ENCODE measurements at places on chromosomes 5 and 9. TPM values are rescaled to one million over a fixed set of nuclear protein-coding genes. Genes with fewer than 3 reads are reported as not detected.

Gene C5orf52
- total RNA-seq: not detected

Gene CNTFR
- total RNA-seq: 0.56 TPM

Gene IGIP
- total RNA-seq: 6.6 TPM

Gene KIF24
- 0.78 TPM for total RNA-seq

Gene PCDHGB2
- 6.7 TPM for total RNA-seq

Gene PRDM9
- total RNA-seq: not detected

Gene UBE2QL1
- not detected for total RNA-seq

Gene SMU1
- 11.1 TPM for total RNA-seq

Gene TYRP1
- total RNA-seq: not detected

Gene PALM2AKAP2
- total RNA-seq: 9.4 TPM

Gene C9orf50
- 0.12 TPM for total RNA-seq

Gene CXCL14
- 0.64 TPM for total RNA-seq

Gene EGR1
- 28.6 TPM for total RNA-seq

Gene GRXCR2
- not detected for total RNA-seq

Gene IFNB1
- not detected for total RNA-seq

Gene REEP2
- 6.6 TPM for total RNA-seq

Gene CDX1
- total RNA-seq: not detected

Gene SUSD3
- total RNA-seq: 2.1 TPM

Gene LTC4S
- 20.0 TPM for total RNA-seq

Gene FOXE1
- total RNA-seq: not detected

Gene LECT2
- total RNA-seq: not detected

Gene ZNF622
- 31.7 TPM for total RNA-seq

Gene PLEKHG4B
- total RNA-seq: not detected

Gene FSTL4
- total RNA-seq: not detected

Gene ZNF883
- 1.8 TPM for total RNA-seq

Gene TMEM174
- not detected for total RNA-seq

Gene NME5
- 2.6 TPM for total RNA-seq

Gene ZNF782
- 0.87 TPM for total RNA-seq

Gene C5orf58
- not detected for total RNA-seq

Gene ROR2
- total RNA-seq: 65.1 TPM

Gene FGD3
- not detected for total RNA-seq

Gene ADGRD2
- not detected for total RNA-seq

Gene PCDHGA2
- 3.5 TPM for total RNA-seq

Gene ASS1
- total RNA-seq: 249 TPM

Gene INSL6
- not detected for total RNA-seq

Gene WDR38
- not detected for total RNA-seq

Gene IL7R
- total RNA-seq: 0.06 TPM

Gene LVRN
- total RNA-seq: not detected
